Activated T-cell treated with anti-CD3 and anti-CD28 coated beads, Interleukin-2, amount 50 U/mL, for 4 hours (primary cell): ENCODE measurements at places on chromosomes 6 and 20. TPM values are rescaled to one million over a fixed set of nuclear protein-coding genes. Genes with fewer than 3 reads are reported as not detected.

- DNase-seq, result no peak
Measured at GRCh38 chr6:30394139-30394538, 49.2 kb downstream of the RPP21 start.

- DNase-seq, result no peak
Measured at GRCh38 chr20:8608470-8608869, 460.4 kb upstream of the PLCB4 start.

DNA sequence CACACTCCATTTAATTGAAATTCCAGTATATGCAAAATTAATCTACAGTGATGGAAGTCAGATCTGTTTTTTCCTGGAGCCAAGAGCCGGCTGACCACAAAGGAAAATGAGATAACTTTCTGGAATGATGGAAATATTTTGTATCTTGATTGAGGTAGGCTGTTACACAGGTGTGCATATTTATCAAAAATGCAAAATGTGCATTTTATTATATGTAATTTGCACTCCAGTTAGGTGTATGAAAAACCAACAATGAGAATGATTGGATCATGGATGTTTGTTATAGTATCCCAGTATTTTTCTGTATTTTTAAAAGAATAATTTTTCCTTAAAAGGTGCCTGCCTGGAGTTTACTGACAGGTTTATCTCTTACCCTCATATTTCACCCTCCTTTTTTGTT, 242.0 kb upstream of the JAG1 start:
- no peak for DNase-seq

GRCh38 chr6:108969776-108970175, 121.6 kb downstream of the ARMC2 start:
- DNase-seq, result no peak

OR12D3 gene
- total RNA-seq, result not detected

GOPC gene
- total RNA-seq, result 21.3 TPM
